ENCODE measurements at places on chromosomes 1 and 21. TPM values are rescaled to one million over a fixed set of nuclear protein-coding genes. Genes with fewer than 3 reads are reported as not detected.

DNA sequence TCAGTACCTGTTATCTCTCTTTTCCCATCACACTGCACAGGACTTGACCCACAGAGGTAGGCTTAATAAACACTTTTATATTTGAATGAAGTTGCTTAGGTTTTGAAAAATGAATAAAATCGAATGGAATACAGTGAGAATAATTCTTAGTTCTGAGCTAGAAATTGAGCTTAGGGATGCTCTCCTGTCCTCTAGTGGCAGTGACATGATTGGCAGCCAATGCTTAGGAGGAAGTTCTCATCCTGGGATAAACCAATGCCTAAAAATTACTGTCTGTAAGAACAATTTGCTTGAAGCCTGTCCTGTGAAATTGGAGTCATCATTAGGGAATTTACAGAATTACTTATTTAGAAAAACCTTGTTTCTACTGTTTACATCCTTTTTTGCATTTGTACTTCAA lies 21.3 kb upstream of the CYP4X1 start:
- DNase-seq, result no peak

DNA sequence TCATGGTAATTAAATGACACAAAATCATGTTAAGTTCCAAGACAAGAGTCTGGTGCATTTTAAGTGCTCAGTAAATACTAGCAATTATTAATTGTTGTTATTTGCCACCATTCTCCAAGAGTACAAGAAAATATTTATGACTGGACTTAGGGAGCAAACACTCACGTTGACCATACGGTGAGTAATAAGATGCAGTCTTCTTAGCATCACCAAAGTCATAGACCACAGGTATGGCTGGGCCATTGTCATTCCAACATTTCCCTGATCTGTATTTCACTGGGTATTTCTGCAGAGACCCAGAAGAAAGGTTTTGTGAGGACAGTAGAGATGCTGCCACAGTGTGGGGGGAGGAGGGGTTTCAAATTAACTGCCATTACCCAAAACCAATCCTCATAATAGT lies 4.7 kb downstream of the ITLN2 start:
- DNase-seq, result no peak

DNA sequence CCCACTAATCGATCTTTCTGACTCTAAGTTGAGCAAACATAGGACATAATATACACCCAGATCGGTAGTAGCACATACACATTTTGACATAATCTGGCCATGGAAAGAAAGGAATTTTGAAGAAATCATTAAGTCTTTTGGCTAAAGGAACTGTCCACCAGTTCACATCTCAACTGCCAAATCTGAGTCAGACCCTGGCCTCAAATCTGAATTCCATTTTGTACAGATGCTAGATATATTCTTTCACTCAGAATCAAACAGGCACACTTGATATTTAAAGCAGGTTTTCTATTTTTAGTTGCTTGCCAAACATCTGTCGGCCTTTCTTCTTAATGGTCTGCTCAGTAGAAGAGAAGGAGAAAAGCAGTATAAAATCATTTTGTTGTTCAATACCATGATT lies 281.8 kb downstream of the BARHL2 start:
- DNase-seq, result no peak

Gene GJA9
- not detected for total RNA-seq

- no peak for DNase-seq
Observed at GRCh38 chr1:197391303-197392226, 123.5 kb downstream of the CRB1 start.

DNA sequence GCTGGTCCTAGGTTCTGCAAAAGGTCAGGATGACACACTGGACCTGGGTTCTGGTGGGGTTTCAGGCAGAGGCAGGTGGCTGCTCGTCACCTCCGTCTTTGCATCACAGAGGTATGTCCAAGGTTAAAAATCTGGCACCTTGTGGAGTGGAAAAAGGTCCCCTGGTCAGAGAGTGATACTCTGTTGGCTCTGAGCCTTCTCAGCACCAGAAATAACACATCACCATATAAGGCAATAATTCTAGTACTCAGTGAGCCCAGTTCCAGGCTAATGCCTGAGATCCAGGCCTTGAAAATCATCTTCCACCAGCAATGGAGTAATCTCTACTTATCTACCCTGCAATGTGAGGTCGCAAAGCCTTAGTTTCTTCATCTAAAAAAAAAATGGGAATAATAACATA lies 127.3 kb upstream of the C8B start:
- DNase-seq, result no peak

Gene UMODL1
- total RNA-seq, result 1.0 TPM

Gene GPR89A
- 24.7 TPM for total RNA-seq

- no peak for DNase-seq
Observed at GRCh38 chr1:67632356-67632755, 52.6 kb upstream of the GADD45A start.
